ENCODE measurements at places on chromosomes 12 and 14. TPM values are rescaled to one million over a fixed set of nuclear protein-coding genes. Genes with fewer than 3 reads are reported as not detected.
A peak's percentile ranks its signal among the peaks of the same experiment; 100 is the strongest.

The RNASE9 gene
- total RNA-seq, result not detected

The KLRB1 gene
- not detected for total RNA-seq

- peak; percentile 46 for DNase-seq
Measured at GRCh38 chr12:131916306-131917138, 12.6 kb upstream of the PUS1 start.

- no peak for DNase-seq
Measured at GRCh38 chr12:115785548-115785947, 491.9 kb downstream of the MED13L start.

- no peak for DNase-seq
Measured at GRCh38 chr12:18979401-18980126, 150.0 kb upstream of the PLEKHA5 start.

GRCh38 chr12:117333331-117333881, 28.0 kb downstream of the NOS1 start:
- DNase-seq, result no peak

DNA sequence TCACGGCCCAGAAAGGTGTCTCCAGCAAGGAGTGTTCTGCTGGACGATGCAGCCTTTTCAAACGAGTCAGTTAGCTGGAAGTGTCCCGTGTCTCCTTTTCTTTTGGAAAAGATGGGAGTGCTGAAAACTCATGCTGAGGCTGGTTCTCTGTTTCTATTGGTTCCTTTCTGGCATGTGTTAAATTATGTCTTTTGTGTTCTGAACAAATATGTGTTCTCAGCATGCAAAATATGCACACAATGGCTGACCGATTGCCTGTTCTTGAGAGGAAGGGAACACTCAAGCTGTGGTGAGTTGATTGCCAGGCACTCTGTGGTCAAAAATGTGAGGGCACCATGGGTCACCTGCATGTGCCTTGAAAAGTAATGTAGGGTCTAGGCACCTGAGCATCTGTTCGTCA, 181.3 kb downstream of the CACNA1C start:
- no peak for DNase-seq

DNA sequence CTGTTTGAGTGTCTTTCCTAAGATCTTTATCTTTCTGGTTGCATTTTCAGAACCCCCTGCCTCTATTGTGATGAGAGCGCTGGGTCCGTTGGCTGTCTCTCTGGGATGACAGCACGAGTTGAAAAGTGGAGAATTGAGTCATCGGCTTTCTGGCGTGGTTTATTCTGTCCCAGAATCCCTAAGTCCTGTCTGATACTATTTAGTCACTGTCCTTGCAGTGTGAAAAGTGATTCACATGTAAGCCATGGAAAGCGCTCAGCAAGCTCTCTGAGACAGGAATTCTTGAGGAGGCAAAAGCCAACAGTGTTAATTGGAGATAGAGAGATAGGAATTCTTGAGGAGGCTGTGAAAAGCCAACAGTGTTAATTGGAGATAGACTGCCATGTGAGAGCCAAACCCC, 121.7 kb downstream of the CHST11 start:
- no peak for DNase-seq

- DNase-seq, result no peak
Measured at GRCh38 chr12:77953528-77954205, 123.0 kb downstream of the NAV3 start.
